Stimulated activated CD4-positive, alpha-beta T cell treated with anti-CD3 and anti-CD28 coated beads, Interleukin-15, amount 100 ng/mL, for 1 hour (primary cell): ENCODE measurements at places on chromosomes 12 and 14.

DNA sequence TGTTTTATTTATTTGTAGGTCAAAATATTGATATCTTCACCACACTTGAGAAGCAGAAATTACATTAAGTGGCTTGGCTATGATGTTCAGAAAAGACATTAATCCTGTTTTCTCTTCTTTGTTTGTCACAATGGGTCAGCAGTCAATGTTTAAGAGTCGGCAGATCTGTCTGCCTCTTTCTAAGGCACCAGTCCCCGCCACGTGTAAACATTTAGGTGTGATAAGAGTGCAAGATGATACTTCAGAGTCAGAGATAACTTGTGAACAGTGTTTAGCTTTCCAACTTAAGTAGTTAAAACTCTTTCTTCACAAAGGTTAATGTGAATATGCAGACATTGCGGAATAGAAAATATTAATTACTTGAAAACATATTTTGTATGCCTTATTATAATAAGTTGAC is 160.9 kb downstream of the OTOGL start:
- no peak for DNase-seq

GRCh38 chr14:24062216-24062980 is 9.0 kb upstream of the CPNE6 start:
- DNase-seq: no peak

- no peak for DNase-seq
Measured at GRCh38 chr12:69083689-69084088, 150.7 kb upstream of the CPM start.

- DNase-seq: peak; percentile 76
Measured at GRCh38 chr14:20469242-20469889, at the start of gene PNP. Gene PNP, plus strand, starts transcription at chr14:20469406. Its CDS starts 119 bp downstream, at chr14:20469525.

DNA sequence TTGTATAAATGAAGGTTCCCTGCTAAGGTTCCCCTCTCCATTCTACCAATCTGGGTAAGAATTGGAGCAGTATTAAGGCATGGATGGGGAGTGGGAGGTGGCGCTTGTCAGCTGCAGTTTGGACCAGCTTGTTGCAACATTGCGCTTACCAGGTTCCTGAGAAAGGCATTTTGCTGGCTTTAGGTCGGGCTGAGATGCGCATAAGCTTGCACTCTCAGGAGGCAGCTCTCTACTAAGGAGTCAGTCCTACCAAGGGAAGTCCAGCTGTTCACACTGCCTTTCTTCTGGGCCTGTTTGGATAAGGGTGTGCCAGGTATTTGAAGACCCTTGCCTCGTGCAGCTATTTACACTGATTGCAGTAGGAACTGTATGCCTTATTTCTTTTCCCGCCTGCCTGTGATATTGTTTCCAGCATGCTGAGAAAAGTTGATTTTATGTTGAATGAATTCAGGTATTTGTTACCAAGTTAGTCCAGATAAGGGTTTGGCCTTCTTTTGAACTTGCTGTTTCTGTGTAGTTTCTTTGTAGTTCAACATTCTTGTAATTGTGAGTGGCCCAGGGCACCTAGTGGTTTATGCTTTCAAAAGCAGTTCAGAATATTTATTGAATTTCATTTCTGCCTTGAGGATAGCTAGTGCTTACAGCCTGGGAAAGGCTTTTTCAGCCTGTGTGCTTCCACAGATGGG is 2.6 kb downstream of the MLEC start:
- no peak for DNase-seq

DNA sequence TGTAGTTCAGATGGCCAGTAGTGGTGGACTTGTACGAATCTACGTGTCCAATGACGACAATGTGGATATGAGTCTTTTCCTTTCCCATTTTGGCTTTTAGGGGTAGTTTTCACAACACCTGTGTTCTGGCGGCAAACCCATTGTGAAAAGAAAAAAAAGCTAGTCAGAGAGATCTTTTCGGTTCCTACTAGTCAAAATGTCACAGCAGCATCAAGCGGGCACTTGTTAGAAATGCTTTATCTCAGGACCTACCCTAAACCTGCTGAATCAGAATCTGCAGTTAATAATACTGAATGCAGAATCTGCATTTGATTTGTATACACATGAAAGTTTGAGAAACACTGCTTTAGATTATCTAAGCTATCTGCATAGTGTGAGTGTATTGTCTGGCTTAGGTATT is 18.3 kb downstream of the AEBP2 start:
- DNase-seq: no peak

DNA sequence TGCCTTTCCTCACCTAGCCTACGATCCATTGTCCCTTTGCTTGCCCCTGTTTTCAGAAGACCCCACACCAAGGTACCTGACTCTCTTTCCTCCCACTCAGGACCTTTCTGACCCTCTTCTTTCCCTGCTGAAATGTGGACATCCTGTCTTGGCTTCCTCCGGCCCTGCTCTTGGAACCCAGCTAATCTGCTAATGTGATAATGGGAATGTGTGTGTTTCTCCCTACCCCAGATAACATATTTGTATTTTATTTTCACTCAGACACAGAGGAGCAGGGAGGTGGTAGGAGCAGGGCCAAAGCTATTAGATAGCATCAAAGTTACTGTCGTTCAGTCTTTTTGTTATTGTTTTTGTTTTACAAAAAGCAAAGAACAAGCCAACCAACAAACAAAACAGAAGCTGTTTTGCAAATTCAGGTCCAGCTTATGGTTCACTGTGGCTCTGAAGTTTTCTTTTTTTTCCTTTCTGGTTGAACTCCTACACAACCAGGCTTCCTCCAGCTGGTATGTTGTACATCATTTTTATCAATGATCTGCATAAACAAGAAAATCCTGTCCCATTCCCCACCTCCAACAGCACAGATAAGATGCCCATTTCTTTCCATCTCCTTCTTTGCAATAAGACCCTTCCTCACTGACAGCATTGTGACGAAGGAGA is 137.3 kb downstream of the C12orf75 start:
- no peak for DNase-seq

- DNase-seq: no peak
Measured at GRCh38 chr12:9732921-9733461, at the start of gene CLECL1. Gene CLECL1, minus strand, starts transcription at chr12:9733097.

DNA sequence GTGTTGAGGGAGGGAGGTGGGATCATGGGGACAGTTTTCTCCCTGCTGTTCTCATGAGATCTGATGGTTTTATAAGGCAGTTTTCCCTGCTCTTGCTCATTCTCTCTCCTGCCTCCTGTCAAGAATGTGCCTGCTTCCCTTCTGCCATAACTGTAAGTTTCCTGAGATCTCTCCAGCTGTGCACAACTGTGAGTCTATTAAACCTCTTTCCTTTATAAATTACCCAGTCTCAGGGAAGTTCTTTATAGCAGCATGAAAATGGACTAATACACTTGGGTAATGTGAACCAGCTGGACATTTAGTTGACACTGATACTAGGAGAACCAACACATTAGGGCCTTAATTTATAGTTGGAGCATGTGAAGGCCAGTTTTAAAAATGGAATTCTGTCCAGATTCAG is 12.4 kb upstream of the CCDC91 start:
- DNase-seq: no peak

GRCh38 chr12:28759333-28759732 is 389.7 kb upstream of the FAR2 start:
- no peak for DNase-seq

DNA sequence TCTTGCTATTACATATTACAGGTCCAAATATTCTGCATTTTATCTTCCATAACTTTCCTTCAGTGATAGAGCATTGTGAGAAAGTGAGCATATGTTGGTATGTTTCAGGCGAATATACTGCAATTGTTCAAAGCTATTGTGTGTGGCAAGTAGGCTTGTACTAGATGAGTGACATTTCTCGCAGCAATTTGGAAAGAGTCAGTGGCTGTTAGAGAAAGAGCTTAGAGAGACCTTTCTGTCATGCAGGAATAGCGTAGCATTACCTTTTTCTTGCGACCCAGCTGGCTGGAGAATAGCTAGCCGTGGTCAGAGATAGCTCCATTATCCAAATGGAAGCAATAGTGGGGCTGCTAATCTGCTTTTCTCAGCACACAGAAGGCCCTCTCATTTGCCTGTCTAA is 678.5 kb upstream of the FOXG1 start:
- DNase-seq: no peak

DNA sequence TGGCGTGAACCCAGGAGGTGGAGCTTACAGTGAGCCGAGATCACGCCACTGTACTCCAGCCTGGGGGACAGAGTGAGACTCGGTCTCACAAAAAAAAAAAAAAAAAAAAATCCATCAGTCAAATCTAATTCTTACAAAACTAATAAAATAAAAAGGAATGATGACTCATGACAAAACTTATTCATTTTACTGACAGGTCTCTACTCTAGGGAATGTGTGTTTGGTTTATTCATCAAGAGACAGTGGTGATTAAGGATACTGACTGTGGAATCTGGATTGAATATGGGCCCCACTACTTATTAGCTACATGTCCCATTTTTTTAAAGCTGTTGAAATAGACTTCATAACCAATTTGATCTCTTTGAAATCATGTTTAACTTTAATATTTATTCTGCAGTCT is 29.3 kb upstream of the GAS2L3 start:
- DNase-seq: no peak

GRCh38 chr12:53231921-53232645 is at the start of gene RARG:
Gene RARG, minus strand, starts transcription at chr12:53232209. Its CDS starts 4,664 bp downstream, at chr12:53227545.
- peak; percentile 48 for DNase-seq

- DNase-seq: no peak
Measured at GRCh38 chr12:52703424-52703823, at the start of gene KRT77. Gene KRT77, minus strand, starts transcription at chr12:52703524. Its CDS starts 90 bp downstream, at chr12:52703434.

- DNase-seq: peak; percentile 17
Measured at GRCh38 chr12:13000925-13001774, 1.1 kb upstream of the HEBP1 start.

- no peak for DNase-seq
Measured at GRCh38 chr12:130281153-130281799, 56.4 kb upstream of the PIWIL1 start.

- no peak for DNase-seq
Measured at GRCh38 chr14:31172084-31172483, 35.5 kb downstream of the HECTD1 start.

- no peak for DNase-seq
Measured at GRCh38 chr12:71748081-71748850, 6.4 kb upstream of the RAB21 start.

GRCh38 chr12:107320033-107320928 is 226.9 kb upstream of the CRY1 start:
- peak; percentile 56 for DNase-seq
